ENCODE measurements at places on chromosomes 16 and 17.

- no peak for DNase-seq
These were observed 409 bp downstream of the ACSF2 start for GRCh38 chr17:50426472-50426782.

- no peak for DNase-seq
These were observed 36.0 kb upstream of the MED13 start for GRCh38 chr17:62101090-62101489.

DNA sequence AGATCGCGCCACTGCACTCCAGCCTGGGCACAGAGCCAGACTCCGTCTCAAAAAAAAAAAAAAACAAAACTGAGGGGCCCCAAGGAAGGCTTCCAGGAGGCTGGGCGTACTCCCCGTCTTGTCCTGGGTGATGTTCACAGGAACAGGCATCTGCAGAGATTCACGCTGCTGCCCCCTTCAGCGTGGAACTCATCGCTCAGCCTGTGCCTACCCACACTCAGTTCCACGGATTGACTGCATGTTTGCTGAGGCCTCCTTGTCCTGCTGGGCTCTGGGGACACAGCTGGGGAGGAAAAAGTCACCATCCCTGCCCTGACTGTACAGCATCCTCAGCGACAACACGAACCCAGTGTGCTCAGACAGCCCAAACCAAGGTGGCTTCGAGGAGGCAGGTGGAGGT, 12.9 kb upstream of the OSGIN1 start:
- no peak for DNase-seq

- DNase-seq: no peak
These were observed 92.8 kb downstream of the IRX3 start for GRCh38 chr16:54193665-54194333.

- DNase-seq: no peak
These were observed 30.5 kb downstream of the SOST start for GRCh38 chr17:43728081-43728480.

GRCh38 chr17:14942526-14943190, 322.5 kb downstream of the PMP22 start:
- DNase-seq: no peak

DNA sequence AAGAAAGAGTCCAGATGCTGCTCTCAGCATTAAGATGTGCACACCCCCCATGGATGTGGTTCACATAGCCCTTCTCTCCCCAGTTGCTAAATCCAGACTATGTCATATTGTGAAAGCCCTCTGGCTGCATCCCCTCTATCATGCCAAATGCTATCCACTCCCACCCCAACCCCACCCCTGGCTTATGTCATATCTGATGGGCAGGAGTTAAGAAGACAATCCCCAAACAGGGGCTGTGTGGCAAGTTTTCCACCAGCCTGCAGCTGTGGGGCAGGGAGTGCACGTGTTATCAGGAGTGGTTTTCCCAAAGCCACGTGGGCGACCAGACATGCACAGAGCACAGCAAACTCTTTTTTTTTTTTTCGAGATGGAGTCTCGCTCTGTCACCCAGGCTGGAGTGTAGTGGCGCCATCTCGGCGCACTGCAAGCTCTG, 10.0 kb downstream of the FAM117A start:
- DNase-seq: no peak

- DNase-seq: no peak
These were observed 26.5 kb upstream of the ADGRG1 start for GRCh38 chr16:57601801-57602478.

GRCh38 chr17:13981881-13982280, 87.4 kb upstream of the COX10 start:
- DNase-seq: no peak

- no peak for DNase-seq
These were observed 111.7 kb downstream of the SDR42E1 start for GRCh38 chr16:81899601-81900000.

DNA sequence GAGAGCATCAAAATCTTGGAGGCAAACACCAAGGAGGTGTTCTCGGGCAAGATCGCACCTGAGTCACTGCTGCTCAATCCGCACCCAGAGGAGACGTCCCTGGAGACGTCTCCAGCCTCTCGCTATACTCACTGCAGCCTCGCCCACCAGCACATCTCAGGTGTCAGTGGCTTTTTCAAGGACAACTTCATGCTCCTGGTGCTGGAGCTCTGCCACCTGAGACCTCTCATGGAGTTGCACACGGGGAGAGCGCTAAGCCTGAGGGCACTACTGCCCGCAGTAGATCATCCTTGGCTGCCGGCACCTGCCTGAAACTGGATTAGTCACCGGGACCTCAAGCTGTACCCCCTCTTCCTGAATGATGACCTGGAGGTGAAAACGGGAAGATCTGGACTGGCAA, 2.6 kb upstream of the MBTPS1 start:
- no peak for DNase-seq

- DNase-seq: peak; percentile 73
These were observed 683 bp upstream of the PSMB3 start for GRCh38 chr17:38751808-38752307.

GRCh38 chr16:30147843-30148510, 25.0 kb upstream of the MAPK3 start:
- no peak for DNase-seq

GRCh38 chr17:41284043-41284442, 8.5 kb downstream of the KRTAP9-7 start:
- no peak for DNase-seq

- DNase-seq: no peak
These were observed 105.1 kb upstream of the TOX3 start for GRCh38 chr16:52652033-52652432.

DNA sequence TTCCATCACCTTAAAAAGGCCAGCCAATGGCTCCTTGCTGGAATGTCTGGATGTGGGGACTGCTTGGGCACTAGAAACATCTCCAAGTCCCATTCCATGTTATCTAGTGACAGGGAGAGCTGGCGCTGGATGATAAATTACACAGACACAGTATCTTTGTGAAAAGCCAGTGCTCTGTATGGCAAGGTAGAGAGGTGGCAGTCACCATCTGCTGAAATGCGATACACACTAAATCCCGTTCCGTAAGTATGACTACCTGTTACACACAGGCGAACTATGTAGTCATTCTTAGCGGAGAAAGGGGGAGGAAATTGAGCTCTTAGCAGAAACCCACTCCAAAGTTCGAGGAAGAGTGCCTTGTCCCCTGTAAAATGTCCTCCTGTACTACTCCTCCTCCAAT, 81.0 kb upstream of the MYOCD start:
- DNase-seq: no peak

DNA sequence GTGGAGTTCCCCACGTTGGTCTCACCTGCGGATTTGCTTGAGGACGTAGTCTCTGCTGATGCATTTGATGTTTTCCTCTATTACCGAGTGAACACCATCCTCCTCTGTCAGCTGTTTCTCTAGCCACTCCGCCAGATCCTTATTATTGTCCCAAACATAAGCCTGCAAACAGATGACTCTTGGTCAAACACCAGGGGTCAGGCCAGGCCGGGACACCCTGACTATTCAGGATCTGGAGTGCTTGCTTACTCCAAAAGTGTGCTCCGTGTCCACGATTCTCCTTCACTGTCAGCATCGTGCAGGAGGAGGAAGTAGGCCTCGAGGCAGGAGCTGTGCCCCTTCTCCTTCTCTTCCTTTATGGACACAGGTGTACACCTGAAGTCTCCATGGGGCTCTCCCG, 140.2 kb downstream of the AATF start:
- no peak for DNase-seq

DNA sequence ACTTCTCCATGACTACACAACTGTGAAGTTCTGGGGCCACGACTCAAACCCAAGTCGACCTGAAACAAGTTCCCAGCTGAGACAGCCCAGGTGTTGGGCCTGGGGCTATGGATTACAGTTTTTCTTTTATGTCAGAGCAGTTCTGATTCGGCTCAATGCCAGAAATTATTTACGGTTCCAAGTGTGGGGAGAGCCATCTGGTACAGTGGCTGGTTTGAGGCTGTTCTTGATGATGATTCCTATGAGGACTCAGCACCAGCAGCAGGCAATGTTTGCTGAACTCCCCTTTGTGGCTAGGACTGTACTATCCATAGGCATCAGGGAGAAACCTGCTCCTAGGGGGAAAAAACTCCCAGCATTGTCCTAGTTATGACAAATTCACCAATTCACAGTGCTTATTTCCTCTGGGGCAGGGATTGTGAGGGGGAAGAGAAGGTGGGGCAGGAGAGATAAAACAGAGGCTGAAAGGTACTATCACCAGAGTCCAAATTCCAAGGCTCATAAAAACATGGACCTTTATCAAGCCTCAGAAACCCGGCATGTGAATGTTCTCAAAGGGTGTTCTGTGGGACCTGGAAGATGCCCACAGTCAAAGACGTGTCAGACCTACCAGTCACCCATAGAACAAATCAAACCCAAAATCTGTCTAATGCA, 18.2 kb upstream of the CMTM4 start:
- no peak for DNase-seq

DNA sequence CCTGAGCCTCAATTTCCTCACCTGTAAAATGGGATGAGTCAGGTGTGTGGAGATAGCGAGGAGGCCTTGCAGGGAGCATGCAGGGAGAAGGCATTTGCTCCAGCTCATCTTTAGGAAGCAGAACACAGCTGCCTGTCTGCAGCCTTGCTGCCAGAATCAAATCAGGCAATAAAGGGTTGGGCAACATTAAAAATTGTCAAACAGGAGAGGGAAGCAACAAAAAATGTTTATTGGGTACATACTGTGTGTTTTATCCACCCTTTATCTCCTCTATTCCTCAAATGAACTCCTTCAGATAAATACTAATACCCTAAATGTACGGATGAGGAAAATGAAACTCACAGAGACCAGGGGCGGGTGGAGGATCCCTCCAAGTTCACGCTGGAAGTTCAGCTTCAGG, 12.2 kb downstream of the KRT16 start:
- no peak for DNase-seq

DNA sequence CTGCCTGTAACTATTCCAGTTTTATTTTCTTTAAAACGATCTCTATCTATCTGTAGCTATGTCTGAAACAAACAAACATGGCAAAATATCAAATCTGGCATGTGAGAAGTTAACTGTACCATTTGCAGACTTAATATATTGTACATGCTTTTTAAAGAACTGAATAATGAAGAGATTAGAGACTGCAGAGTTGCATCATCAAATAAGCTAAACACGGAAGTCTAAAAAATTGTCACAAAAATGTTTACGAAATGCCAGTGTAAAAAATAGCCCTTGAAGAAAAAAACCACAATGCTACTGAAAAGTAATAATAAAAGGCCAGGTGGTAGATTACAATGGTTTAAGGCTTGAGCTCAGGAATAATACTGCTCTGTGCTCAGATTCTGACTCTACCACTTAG, 43.1 kb downstream of the HS3ST3A1 start:
- DNase-seq: no peak

- no peak for DNase-seq
These were observed 296.6 kb downstream of the MAF start for GRCh38 chr16:79303959-79304387.

GRCh38 chr16:8622315-8622656, 788 bp downstream of the METTL22 start:
- no peak for DNase-seq
